AG08395 (cell line): ENCODE measurements at places on chromosomes 13 and 19.

DNA sequence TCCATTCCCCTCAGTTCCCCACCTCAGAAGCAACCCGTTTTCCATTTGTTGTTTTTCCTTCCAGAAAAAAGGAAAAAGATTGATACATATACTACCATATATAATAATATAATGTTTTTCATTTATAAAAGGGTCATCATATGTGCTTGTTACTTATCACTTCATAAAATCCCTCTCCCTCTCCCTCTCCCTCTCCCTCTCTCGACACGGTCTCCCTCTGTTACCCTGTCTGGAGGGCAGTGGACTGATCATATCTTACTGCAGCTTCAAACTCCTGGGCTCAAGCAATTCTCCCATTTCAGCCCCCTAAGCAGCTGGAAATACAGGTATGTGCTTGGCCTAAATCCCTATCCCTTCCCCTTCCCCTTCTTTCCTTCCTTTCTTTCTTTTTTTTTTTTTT is 17.1 kb downstream of the PNMA8A start:
- DNase-seq: no peak

DNA sequence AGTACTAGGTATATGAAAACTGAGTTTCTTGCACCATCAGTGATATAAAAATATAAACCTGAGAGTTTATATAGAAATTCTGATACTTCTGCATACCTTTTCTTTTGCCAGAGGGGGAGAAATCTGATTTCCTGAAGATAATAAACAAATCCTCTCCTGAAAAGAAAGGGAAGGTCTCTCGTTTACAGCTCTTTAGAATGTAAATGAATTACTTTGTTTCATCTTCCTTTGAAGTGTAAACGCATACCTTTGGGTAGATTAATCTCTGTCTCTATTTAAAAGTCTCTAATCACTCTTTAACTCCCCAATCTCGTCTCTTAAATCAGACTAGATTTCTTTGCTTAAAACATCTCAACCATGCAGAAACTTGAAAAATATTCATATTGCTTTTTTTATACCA is 1092.9 kb downstream of the SLITRK5 start:
- DNase-seq: no peak

GRCh38 chr13:42699912-42700311 is 81.5 kb upstream of the FAM216B start:
- no peak for DNase-seq

DNA sequence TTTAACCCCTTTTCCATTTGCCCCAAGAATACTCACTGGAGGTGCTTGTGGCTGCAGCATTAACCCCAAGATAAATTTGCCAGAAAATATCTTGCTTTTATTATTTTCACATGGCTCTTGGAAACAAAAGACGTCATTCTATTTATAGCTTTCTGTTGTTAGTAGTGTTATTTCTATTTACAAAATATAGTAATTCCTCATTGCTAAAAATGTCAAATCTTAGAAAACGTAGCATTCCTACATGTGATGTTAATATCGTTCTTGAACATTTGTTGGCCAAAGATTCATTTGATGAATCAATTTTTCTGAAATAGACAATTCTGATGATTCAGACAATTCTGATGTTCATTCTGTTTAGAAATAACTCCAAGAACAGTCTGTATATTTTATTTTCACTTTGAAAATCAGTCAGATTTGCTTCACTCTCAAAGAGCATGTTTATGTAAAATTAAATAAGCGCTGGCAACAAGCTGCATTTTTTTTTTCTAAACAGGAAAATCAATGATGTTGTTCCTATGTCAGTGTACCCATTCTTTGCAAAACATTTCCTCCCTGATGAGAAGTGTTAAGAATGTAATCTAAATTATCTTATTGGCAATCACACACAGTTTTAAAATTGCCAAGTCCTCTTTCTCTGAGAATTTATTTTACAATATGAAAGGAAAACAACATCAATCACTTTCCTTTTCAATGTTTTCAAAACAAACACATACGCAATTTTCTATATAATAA is 334.0 kb downstream of the KCTD12 start:
- no peak for DNase-seq

GRCh38 chr19:19212916-19213315 is 1.2 kb downstream of the NCAN start:
- no peak for DNase-seq

DNA sequence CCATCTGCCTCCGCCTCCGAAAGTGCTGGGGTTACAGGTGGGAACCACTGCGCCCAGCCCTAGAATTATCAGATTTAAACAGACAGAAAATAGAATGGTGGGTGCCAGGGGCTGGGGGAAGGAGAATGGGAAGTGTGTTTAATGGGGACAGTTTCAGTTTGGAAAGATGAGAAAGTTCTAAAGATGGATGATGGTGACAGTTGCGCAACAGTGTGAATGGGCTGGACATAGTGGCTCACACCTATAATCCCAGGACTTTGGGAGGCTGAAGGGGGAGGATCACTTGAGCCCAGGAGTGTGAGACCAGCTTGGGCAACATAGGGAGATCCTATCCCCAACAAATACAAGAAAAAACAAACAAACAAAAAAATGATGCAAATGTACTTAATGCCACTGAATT is 15.9 kb downstream of the KANK2 start:
- no peak for DNase-seq

GRCh38 chr13:94433055-94433961 is 46.2 kb downstream of the DCT start:
- no peak for DNase-seq

DNA sequence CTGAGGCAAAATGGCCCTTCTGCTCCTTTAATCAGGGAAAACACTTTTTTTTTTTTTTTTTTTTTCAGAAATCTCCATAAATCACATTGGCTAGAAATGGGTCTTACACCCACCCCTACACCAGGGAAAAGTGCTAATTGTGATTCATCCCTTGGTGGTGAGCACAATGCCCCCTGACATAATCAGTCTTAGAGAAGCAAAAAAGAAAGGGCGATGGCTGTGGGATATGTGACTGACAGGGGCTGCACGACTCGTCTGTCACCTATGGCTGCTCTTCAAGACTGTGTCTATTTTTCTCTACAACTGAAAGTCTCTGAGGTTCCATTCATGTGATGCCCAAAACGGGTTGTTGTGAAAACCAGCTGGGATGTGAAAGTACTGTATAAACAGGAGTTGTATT is 3.6 kb upstream of the GPC6 start:
- DNase-seq: no peak

GRCh38 chr13:50722440-50723125 is 120.9 kb downstream of the DLEU7 start:
- DNase-seq: no peak

DNA sequence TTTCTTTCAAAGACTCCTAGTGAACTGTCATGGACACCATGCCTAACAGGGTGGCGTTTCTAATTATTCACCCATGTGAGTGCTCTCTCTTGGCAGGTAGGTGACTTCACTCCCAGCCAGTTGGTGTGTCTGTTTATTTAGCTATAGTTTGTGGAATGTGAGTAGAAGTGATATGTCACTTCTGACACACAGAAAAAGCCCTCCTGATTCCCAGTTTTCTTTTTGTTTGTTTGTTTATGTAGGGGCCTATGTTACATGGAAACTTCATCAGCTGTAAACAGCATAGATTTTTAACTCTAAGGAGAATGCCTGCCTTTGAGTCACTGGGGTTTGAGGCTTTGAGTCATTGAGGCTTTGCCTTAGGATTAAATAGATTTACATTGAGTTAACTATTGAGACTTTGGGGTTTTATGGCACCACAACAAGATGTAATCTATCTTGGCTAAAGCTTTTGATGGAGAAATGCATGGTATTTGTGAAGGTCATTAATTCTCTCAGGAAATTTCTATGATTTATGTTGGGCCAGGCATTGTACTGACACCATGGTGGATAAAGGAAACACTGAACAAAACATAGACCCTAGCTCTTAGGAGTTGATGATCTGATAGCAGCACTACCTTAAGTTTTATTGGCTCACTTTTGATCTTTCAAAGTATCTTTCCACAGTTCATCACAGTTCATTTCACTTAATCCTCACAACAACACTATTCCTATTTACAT is 45.3 kb downstream of the UFM1 start:
- DNase-seq: peak; percentile 27

GRCh38 chr13:50587645-50588373 is 255.7 kb downstream of the DLEU7 start:
- no peak for DNase-seq

DNA sequence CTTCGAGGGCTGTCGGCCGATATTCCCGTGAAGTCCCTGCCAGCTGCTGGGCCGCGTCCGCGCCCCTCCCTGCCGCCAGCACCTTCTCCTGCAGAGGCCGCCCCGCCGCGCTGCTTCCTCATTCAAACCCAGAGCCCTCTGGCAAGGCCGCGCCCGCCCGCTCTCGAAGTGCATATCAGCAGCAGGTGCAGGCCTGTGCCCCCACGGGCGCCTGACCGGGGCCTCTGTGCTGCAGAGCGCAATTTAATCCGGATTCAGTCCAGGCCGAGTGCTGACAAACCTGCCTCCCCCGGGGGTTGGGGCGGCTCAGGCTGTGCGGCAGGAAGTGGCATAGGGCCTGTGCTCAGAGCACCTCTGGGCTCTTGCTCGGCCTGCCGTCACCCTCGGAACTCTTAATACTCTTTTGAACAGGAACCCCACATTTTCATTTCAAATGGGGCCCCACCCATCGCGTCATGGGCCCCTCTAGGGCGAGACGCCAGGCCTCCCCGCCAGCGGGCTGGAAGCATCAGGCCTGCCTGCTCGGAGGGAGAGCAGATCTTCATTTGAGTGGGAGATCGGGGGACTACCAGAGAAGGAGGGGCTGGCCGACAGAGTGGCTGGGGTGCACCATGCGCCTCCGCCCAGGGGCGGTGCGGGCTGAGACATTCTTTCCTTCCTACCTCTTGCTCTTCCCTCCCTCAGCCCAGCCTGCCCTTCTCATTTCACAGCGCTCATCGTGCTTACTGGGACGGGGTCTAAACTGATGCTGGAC is 125.7 kb downstream of the TNFRSF19 start:
- DNase-seq: no peak

- peak; percentile 52 for DNase-seq
Observed at GRCh38 chr13:19864746-19865309, 1.4 kb upstream of the ZMYM5 start.

DNA sequence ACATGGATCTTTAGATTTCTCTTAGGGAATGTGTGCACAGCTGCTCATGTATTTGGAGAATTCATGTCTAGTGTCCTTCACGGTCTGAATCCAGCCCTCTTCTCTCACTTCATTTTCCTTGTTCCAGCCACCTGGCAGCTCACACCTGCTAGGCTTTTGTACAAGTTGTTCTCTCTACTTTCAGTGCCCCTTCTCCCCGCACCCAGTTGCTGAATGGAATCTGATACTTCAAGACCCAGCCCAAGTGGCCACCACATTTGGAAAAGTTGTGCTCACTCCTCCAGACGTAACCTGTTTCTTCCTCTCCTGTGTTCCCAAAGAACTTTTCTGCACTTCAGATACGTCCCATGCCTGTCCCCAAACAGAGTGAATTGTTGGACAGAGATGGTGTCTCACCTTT is 235.6 kb downstream of the SHISA2 start:
- DNase-seq: no peak

- DNase-seq: no peak
Observed at GRCh38 chr13:111510502-111511218, 190.2 kb downstream of the TEX29 start.

- no peak for DNase-seq
Observed at GRCh38 chr19:31503211-31503610, 154.0 kb upstream of the TSHZ3 start.

DNA sequence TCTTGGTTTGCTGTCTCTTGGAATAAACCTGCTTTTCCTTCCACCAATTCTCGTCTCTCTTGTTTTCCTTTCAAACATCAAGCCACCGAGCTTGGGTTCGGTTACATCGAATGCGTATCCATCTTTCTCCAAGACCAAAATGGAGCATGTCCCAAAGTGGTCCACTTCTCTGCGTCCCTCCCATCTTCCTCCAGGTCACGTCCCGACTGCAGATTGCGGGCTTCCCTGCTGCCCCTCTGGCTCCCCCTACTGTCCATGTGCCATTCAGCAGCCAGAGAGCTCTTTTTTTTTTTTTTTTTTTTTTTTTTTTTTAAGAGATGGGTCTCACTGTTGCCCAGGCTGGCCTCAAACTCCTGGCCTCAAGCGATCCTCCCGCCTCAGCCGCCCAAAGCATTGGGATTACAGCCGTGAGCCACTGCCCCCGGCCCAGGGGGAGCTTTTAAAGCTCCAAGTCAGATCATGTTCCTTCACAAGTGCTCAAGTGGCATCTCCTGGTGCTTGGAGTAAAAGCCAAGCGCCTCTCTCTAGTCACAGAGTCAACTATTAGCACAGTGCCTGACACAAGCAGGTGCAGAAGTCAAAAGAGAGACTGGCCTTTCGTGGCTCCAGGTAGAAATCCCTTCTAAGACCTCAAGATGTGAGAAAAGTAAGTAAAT is 10.0 kb downstream of the COL5A3 start:
- peak; percentile 87 for DNase-seq

GRCh38 chr19:10835089-10835753 is 791 bp downstream of the TMED1 start:
- no peak for DNase-seq

DNA sequence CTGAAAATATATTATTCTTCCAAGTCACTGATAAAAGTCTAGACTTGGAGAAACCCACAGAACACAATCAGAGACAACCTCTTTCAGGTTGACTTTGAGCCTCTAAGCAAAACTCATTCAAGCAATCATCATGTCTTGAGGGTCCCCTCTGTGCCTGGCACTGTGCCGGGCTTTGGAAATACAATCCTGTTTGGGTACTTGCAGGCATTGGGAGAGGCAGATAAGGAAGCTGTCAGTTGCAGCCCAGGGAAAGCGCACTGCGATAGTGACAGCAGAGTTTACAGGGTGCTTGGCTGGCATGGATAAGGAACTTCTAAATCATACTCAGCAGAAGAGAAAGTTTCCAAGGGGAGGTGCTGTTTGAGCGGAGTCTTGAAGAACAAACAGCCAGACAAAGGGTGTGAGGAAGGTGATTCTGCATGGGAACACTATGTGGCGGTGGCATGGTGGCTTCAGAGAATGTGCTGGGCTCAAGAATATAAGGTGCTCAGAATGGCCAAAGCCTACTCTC is 9.1 kb downstream of the SERP2 start:
- DNase-seq: no peak

- DNase-seq: no peak
Observed at GRCh38 chr13:99418103-99418842, 83.0 kb upstream of the TM9SF2 start.

DNA sequence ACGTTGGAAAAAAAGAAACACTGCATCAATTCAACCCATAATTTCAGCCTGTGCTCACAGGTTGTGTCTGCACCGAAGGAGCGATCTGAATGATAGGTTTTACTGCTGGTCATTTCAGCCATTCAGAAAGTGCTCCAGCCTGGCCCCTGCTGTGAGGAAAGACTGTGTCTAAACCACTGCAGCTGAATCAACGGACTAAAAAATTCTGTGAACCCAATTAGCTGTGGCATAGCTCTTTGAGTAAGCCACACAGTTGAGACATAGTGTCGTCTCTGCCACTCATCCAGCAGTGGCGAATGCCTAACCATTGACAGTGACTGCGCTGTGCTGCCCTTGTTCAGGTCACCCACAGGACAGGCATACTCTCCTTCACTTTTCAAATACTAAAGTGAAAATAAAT is 179.8 kb downstream of the COG6 start:
- DNase-seq: no peak

- DNase-seq: peak; percentile 83
Observed at GRCh38 chr13:27359199-27359821, 65.1 kb upstream of the GTF3A start.
